ENCODE measurements at places on chromosomes 6 and 20.

GRCh38 chr6:39688494-39688893, 36.7 kb downstream of the KIF6 start:
- DNase-seq: peak; percentile 52

DNA sequence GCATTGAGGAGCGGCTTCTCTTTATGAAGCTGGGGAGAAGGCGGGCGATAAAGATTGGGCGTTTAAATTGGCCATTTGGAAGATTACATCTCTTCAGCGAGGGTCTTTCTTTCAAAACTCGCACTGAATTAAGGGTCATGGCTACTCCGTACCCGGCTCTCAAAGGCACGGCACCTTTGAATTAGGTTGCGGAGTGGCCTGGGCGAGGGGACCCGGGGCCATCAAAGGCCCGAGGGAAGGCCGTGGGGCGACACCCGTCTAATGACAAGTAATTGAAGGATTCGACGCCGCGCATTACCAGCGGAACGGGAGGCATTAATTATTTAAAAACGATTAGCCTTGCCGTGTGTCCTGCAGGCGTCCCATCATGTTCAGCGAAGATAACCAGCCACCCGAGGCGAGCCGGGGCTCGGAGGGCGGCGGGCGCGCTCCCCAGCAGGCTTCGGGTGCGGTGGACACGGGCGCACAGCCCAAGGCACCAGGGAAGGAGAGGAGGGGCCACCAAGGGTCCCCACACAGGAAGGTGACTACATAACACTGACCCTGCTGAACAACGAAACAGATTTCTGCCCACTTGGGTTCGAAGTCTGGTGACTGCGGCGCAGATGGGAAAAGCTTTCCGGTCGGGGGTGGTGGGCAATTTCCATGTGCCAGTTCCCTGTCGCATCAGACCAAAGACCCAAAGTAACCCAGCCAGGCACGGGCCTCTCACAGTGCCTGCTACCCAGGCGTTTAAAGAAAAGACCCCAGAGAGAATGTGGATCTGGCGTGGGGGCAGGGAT, 7.4 kb downstream of the FOXA2 start:
- DNase-seq: no peak

DNA sequence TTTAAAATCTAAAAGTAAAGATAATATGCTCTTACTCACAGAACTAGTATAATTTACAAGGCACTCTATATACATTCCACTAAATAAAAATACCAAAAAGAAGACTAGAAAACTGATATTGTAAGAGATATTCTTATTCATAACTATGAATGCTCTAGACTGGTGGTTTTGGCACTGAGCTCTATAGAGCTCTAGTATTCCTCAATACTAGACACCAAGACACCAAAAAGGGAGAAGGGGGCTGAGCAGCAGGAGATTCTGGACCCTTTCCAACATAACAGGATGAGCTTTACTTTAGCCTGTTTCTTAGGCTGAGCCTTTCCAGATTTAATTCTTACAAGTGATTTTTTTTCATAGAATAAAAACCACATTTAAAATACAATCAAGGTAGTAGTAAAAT, 173.6 kb downstream of the COL21A1 start:
- peak; percentile 35 for DNase-seq

DNA sequence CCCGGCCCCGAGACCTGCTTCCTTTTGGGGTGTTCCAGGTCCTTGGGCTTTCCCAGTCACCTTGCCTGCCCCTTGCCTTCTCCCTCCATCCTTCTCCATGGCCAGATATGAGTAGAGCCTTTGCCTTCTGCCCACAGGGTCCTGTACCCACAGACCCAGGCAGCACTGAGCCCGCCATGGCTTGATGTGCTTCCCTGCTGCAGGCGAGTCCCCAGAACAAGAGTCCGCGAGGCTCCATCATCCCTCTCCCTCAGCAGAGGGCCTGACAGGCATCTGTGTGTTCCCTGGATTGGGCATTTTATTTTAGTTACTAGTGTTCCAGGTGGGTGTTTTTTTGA, 21.9 kb downstream of the PYGB start:
- DNase-seq: no peak

DNA sequence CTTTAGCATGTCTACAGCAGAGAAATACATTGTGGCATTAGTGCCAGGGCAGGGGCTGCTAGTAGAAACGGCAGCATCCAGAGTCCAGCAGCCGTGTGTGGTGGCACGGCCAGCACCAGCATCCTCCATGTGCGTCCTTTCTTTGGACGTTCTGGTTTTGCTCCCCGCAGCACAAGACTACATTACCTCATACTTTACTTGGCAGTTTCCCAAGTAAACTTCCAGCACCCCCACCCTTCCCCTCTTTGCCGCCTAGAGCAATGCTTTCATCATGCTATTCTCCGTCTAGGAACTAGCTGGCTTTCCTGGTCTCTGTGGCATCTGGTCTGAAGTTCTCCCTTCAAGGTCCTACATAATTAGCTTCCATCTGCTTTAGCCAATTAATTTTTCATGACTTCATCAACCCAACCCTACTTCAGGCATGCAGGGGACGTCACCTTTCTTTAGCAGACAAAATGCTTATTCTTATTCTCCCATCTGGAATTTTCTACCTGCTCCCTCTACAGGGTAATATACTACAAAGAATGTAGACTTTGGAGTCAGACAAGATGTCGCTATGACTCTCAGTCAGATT, 67.6 kb downstream of the BLOC1S5 start:
- DNase-seq: peak; percentile 93

DNA sequence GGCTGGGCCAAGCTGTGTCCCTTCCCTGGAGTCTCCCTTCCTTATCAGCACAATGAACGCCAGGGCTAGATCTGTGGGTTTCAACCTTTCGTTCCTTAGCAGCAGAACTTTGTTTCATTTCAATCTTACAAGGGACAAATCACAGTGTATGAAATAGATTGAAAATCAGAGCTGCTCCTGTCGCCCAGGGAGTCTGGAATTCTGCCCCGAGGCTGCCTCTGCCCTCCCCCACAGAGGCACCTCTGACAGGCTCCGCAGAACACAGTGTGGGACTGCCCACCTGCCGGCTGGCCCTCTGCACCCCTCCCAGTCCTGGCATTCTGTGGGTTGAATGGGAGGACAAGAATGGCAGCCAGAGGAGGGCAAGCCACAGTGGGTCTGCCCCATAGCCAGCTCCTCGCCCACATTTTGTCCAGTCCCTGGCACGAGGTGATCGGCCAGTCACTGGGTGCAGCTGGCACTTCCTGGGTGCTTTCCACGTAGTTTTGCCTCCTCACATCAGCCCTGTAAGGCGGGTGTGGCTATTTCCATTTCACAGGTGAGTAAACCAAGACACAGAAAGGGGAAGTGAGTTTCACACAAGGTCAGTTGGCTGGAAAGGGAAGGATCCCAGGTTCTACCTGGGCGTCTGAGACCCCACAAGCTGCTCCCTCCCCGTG, 26.1 kb downstream of the MANBAL start:
- no peak for DNase-seq

DNA sequence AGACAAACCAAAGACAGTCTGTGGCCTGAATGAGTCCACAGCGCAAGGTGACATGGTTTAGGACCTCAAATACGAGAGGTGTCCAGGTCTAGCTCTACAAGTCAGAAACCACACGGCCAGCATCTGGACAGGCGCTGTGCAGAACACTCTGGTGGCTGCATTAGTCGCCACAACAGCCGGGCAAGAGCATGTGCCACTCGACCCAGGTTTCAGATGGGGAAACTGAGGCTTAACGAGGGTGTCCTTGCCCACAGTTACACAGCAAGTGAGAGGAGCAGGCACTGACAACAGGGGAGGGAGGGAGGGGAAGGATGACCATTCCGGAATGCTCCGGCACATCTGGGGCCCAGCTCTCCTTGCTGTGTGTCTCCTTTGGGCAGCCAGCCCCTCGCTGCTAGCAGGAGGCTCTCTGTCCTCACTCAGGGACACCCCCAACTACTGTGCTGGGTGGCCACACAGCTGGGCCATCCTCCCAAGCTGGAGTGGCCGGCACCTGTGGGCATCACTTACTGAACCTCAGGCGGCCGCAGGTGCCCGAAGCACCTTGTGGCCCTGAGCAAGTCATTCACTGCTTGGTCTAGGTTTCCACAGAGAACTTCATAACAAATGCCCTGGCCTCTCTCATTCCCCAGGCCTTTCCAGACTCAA, 6.6 kb downstream of the DLL1 start:
- DNase-seq: no peak

DNA sequence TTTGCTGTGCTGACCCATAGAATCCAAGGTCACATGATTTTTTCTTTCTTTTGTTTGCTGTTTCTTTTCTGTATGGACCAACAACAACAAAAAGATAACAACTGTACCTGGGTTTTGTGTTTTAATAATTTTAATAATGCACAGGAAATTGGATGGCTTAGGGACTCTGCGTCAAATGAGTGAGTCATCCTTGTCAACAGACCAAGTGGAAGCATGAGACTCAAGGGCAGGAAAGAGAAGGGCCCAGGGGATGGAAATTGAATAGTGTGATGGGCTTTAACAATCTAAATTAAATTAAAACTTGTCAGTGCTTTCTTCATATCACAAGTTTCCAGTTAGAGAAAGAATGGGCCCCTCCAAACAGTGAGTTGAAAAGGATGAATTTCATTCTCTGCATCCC, 413.0 kb downstream of the PREX1 start:
- DNase-seq: no peak

DNA sequence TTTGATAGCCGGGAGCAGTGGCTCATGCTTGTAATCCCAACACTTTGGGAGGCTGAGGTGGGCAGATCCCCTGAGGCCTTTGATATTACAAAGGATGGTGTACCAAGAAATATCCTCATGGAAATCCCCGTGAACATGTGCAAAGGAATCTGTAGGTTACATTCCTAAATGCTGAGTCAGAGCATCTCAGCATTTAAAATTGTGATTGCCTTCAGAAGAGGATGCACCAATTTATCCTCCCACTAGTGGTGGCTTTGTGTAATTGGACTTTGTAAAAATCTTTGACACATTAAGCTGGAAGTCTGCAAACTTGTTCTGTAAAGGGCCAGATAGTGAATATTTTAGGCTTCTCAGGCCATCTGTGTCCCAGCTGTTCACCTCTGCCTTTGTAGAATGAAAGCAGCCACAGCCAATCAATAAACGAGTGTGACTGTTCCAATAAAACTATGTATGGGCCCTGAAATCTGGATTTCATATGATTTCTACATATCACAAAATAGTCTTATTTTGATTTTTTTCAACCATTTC, 11.8 kb downstream of the TMEM14B start:
- peak; percentile 92 for DNase-seq

GRCh38 chr6:40352006-40352405, 235.2 kb downstream of the LRFN2 start:
- DNase-seq: peak; percentile 14

DNA sequence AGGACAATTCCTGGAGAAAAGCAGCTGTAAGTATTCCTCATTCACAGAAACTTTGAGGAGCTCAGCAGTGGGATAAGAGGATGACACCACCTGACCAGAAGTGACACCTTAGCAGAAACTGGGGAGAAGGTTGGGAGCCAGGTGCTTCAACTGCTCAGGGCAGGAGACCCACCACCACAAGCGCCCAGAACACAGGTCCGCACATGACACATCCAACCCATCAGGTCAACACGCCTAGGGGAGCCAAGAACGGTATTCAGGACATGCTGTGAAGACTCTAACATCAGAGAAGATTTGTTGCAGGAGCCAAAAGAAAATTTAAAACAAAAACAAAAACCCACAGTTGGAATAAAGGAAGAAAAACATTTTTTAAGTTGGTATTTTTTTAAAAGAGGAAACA, 50.5 kb downstream of the SLC23A2 start:
- DNase-seq: no peak

GRCh38 chr6:90083891-90084290, 189.6 kb downstream of the GJA10 start:
- no peak for DNase-seq

- no peak for DNase-seq
These were observed 758 bp downstream of the GCLC start for GRCh38 chr6:53544217-53544469.

GRCh38 chr6:88111991-88112390, 54.2 kb downstream of the CNR1 start:
- DNase-seq: no peak

DNA sequence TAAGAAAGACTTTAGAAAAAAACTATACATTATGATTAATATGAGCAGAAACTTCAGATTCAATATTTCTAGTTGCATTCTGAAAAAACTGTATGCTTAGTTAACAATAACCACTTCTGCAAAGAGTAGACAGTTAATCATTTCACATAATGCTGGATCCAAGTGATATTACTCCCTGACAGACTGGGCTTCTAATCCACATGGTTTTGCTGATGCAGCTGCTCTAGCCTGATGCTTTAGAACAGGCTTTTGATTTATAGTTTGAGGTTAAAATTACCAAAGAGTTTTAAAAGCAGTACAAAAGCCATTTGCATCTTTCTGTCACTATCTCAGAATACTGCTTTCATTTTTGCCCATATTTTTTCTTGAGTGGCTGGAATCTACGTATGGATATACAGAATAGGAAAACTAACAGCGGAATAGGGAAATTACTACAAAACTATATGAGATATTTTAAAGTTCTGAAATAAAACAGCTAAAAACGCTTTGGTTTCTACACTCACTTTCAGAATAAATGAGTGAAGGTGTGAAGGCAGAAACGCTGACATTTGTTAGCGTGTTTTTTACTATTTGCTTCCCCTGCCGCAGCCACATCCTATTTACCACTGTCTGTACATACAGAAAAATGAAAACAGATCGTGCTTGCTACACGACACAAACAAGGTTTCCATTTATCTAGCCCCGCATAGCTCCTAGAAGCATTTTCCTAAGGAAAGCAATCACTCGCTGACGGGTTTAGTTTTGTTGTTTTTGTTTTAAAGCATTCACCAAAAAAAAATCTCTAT, 61.7 kb downstream of the METTL24 start:
- DNase-seq: no peak

DNA sequence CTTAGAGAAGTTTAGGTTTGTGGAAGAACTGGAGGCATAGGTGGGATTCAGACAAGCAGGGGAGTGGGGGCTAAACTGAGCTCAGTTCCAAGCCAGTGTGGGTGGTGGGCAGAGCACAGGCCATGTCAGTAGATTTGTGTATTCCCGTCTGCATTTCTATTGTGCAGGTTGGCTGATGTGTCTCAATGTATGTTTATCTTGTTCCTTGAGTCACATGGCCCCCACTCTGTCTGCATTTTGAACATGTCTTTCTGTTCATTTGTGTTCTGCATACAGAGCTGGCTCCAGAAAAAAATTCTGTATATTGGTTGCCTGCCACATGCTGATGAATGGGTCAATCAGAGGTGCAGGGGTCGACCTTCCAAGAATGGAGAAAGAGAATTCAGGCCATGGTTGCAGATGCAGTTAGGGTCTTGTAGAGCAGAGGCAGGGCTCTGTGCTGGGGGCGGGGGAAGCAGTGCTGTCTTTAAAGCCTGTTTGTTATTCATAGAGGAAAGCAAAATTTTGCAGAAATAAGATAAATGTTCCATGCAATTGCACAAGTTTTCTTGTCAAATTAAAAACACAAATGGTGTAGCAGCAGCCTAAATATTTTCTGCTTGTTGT, 166.7 kb downstream of the CDH26 start:
- no peak for DNase-seq

All from fibroblast of pulmonary artery (primary cell).